ENCODE measurements at places on chromosomes 4 and X.

DNA sequence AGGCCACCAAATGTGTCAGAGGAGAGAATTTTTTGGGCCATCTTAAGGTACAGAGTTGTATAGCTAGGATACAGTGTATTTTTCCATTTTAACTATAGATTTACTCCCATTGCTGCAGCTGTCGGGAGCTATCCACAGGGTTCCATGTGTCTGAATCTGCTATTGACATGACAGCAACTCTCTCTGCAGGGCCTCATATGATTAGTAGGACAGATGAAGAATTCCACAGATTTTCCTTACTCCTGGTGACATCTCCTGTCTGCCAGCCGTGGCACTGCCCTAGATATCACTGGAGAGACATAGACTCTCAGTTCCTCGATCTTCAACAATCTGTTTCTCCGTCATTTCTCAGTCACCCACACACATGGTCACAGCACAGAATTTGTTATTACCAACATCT, 86.5 kb downstream of the SPCS3 start:
- H3K27me3 ChIP-seq = no peaks in the 10 kb centered on the region
- no peak overlapping the region for H3K4me3 ChIP-seq
- DNase-seq = no peak
- H3K4me1 ChIP-seq = no peaks in the 10 kb centered on the region
- H3K36me3 ChIP-seq = no peaks in the 10 kb centered on the region

- H3K4me1 ChIP-seq = peaks cover 3% of the 10 kb centered on the region
- H3K36me3 ChIP-seq = peaks cover 14% of the 10 kb centered on the region
- no peak overlapping the region for H3K27ac ChIP-seq
- H3K4me3 ChIP-seq = no peak overlapping the region
- no peaks in the 10 kb centered on the region for H3K27me3 ChIP-seq
- DNase-seq = no peak
Measured at GRCh38 chr4:86825511-86825910, 23.7 kb downstream of the SLC10A6 start.

DNA sequence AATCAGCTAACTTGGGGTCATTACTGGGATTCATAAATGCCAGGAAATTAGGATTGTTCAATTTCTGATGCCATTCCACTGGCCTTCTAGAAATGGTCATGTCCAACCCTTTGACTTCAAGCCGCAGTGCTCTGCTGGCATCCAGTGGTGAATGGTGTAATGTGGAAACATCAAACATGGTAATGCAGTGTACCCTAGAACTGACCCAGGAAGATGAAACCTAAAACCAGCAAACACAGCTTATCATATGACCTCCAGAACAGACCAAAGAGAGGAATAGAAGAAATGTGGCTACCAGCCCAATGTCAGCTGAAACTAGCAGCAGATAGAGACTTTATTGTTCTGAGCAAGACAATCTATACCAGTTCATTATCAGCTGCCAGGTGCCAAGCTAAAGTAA, 13.8 kb downstream of the CXCL13 start:
- no peaks in the 10 kb centered on the region for H3K27me3 ChIP-seq
- H3K27ac ChIP-seq = no peak overlapping the region
- no peaks in the 10 kb centered on the region for H3K36me3 ChIP-seq
- peaks cover 6% of the 10 kb centered on the region for H3K4me1 ChIP-seq
- no peak overlapping the region for H3K4me3 ChIP-seq
- no peak for DNase-seq

DNA sequence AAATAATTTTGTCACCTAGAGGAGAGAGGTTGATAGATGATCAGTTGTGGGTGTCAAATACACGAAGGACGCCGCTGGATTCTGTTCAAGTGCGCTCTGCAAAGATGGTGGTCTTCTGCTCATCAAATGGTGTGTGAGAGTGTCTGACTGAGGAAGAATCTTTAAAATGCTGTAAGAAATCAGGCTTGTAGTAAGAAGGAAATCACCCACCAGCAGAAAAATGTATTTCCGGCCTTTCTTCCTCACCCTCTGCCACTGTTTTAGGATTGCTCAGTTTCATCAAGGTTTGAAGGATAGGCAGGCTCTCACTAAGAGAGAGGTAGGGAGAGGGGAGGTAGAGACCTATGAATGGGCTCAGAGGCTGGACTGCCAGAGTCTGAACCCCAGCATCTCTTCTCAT, 28.7 kb downstream of the RHOH start:
- DNase-seq = no peak
- H3K4me3 ChIP-seq = no peak overlapping the region
- no peaks in the 10 kb centered on the region for H3K27me3 ChIP-seq
- no peaks in the 10 kb centered on the region for H3K36me3 ChIP-seq
- H3K4me1 ChIP-seq = peaks cover 7% of the 10 kb centered on the region
- H3K27ac ChIP-seq = no peak overlapping the region

DNA sequence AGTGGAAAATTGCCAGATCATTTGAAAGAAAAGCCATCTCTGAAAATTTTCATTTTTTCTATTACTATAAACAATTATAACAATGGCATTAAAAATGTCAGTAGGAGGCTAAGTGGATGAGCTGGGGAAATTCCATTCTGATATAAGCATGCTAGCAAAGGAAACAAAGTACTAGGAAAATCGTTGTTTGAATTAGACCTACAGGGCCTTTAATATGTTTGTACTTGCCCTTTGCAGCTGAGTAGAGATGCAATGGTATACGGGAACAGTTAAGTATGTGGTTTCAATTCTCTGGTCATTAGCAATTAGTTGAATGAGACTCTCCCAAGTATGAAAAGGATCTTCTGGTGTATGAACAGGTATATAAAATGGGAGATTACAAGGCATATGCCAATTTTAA, 452.2 kb downstream of the PCDH11X start:
- no peak overlapping the region for H3K27ac ChIP-seq

- no peaks in the 10 kb centered on the region for H3K27me3 ChIP-seq
- peak; percentile 84 for DNase-seq
- H3K4me1 ChIP-seq = no peaks in the 10 kb centered on the region
Measured at GRCh38 chrX:108178143-108178498, 86.5 kb downstream of the ATG4A start.

DNA sequence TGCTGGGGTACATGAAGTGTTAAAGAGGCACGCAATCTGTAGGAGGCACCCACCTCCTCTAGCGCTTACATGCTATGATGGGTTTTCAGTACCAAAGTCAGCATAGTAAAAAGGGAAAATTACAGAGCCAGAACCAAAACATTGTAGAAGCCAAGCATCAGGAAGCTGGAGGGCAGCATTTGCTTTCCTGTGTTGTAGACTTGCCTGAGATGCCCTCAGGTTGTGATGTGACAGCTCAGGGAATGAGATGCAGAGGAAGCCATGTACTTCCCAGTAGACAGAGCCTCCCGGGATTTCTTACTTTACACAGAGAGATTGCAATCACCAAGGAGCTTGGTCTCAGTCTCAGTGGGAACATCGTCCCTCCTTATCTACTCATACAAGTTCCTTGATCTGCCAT, 161.5 kb downstream of the ARAP2 start:
- H3K4me1 ChIP-seq = no peaks in the 10 kb centered on the region
- H3K36me3 ChIP-seq = peaks cover 29% of the 10 kb centered on the region
- no peak overlapping the region for H3K4me3 ChIP-seq
- no peak for DNase-seq

DNA sequence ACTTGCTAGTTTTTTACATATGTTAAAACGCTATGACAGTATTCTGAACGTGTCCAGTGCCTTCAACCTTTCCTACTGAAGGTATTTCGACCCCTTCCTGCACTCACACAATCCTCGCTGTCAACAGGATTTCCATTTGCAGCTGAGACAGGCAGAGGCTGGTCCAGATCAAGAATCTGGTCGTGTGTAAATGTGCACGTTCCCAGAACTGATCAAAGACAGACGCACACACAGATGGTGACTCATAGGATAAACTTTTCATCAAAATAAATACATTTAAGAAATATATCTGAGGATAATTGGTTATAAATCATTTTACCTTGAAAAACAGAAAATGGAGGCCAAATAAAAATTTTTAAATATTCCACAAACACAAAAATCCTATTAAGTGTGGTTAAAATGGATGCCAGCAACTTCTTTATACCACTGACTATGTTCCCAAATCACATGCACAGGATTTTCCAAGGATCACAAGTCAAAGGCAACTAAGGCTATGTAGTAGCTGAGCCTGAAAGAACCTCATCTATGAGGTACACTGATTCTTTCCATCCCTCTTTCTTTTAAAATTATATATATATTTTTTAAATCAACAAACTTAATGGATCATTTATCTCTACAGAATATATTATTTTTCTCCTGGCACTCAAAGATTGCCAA, 85.9 kb downstream of the RNF150 start:
- H3K27me3 ChIP-seq = no peaks in the 10 kb centered on the region
- H3K4me3 ChIP-seq = no peak overlapping the region
- no peak overlapping the region for H3K27ac ChIP-seq
- DNase-seq = no peak
- peaks cover 15% of the 10 kb centered on the region for H3K4me1 ChIP-seq
- H3K36me3 ChIP-seq = no peaks in the 10 kb centered on the region

DNA sequence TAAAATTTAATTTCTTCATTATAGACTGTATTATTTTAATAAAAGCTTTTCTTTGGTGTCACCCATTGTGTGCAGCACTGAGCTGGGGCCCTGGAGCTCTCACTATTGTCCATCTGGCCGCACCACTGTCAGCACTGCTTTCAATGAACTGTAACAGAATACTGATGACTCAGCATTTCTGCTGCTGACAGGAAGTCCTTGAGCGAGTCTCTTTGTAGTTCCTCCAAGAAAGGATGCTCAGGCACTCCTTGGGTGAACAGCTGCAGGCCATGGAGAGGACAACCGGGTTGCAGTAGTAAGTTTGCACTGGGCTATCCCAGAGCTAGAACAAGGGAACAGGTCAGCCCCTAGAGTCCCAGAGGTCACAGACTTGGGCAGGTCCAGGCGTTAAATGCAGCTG, 81.6 kb downstream of the SORBS2 start:
- H3K36me3 ChIP-seq = no peaks in the 10 kb centered on the region
- peaks cover 11% of the 10 kb centered on the region for H3K4me1 ChIP-seq
- H3K4me3 ChIP-seq = no peak overlapping the region
- peak overlapping the region; percentile 64 for H3K27ac ChIP-seq
- DNase-seq = no peak

DNA sequence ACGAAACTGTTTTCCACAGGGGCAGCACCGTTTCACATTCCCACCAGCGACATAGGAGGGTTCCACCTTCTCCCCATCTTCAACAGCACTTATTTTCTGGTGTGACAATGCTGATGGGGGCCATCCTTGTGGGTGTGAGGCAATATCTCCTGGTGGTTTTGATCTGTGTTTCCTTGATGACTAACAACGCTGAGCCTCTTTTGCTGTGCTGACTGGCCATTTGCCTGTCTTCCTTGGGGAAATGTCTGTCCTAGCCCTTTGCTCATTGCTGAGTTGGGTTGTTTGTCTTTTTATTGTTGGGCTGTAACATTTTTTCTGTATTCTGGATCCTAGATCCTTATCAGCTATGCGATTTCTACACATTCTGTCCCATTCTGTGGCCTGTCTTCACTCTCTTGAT, 33.7 kb downstream of the ATP2B3 start:
- H3K4me3 ChIP-seq = no peak overlapping the region
- H3K27ac ChIP-seq = no peak overlapping the region
- H3K27me3 ChIP-seq = no peaks in the 10 kb centered on the region
- no peak for DNase-seq

- no peak overlapping the region for H3K4me3 ChIP-seq
- no peaks in the 10 kb centered on the region for H3K36me3 ChIP-seq
- H3K27me3 ChIP-seq = no peaks in the 10 kb centered on the region
- no peak for DNase-seq
Measured at GRCh38 chr4:36029951-36030350, 214.4 kb downstream of the ARAP2 start.

DNA sequence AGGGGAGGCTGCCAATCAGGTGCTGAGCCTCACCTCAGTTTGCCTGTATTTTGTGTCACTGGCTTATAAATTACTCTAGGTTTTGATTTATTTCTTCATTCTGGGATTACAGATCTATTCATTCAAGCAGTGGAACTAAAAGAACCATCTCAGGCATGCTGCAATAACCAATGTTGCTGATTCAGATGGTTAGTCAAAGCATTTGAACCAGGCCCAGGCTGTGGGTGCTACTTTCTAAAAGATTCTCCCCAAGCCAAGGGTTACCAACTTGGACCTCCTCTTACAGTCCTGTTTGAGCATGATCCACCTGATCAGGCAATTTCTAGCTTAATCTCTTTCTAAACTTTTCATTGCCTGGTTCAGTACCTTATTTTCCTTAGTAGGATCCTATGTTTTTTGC, 67.2 kb downstream of the TMEM131L start:
- no peak overlapping the region for H3K4me3 ChIP-seq
- no peaks in the 10 kb centered on the region for H3K36me3 ChIP-seq
- no peaks in the 10 kb centered on the region for H3K27me3 ChIP-seq
- H3K4me1 ChIP-seq = peaks cover 61% of the 10 kb centered on the region
- DNase-seq = no peak

- H3K27me3 ChIP-seq = no peaks in the 10 kb centered on the region
- H3K27ac ChIP-seq = no peak overlapping the region
- no peak overlapping the region for H3K4me3 ChIP-seq
Measured at GRCh38 chrX:149467920-149468319, 37.2 kb downstream of the IDS start.

DNA sequence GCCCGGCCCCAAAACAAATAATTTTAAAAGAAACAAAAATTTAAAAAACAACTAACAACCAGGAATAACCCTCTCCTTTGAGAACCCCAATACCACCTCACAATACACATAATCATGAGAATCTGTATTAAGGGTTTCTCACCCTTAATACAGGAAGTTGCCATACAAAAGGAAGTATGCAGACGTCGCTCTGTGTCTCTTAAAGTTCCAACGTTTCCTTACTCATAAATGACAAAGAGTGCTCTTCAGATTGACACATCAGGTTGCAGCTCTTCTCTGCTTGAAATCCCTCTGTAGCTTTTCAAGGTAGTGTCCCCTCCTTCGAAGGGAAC, 73.9 kb upstream of the IRF2 start:
- no peaks in the 10 kb centered on the region for H3K36me3 ChIP-seq
- no peaks in the 10 kb centered on the region for H3K4me1 ChIP-seq
- H3K27me3 ChIP-seq = no peaks in the 10 kb centered on the region
- no peak overlapping the region for H3K27ac ChIP-seq

Data from vagina (tissue), 2 donors.